ENCODE measurements at places on chromosomes 2 and 18.

DNA sequence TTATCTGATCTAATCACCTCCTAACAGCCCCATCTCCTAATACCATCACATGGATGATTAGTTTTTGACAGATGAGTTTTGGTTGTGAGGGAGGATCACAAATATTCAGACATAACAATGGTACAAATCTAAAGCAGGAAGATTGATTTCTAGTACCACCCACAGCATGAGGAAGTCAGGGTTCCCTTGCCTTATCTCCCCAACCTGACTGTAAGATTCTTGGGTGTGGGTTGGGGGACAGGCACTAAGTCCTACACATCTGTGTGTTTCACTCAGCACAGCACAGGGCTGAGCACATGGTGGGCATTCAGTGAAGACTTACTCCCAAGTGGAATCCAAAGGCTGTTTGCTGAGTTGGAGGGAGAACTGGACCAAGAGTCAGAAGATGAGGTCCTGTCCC is 93.8 kb upstream of the CXCR4 start:
- no peak for DNase-seq

GRCh38 chr18:55405893-55406406 is 182.0 kb downstream of the TCF4 start:
- DNase-seq, result peak; percentile 73

GRCh38 chr18:50454387-50454988 is 79.6 kb downstream of the SKA1 start:
- DNase-seq, result no peak

GRCh38 chr2:239831861-239832489 is 193.2 kb downstream of the NDUFA10 start:
- DNase-seq, result no peak

- peak; percentile 74 for DNase-seq
Observed at GRCh38 chr2:120441744-120442471, 96.0 kb downstream of the INHBB start.

DNA sequence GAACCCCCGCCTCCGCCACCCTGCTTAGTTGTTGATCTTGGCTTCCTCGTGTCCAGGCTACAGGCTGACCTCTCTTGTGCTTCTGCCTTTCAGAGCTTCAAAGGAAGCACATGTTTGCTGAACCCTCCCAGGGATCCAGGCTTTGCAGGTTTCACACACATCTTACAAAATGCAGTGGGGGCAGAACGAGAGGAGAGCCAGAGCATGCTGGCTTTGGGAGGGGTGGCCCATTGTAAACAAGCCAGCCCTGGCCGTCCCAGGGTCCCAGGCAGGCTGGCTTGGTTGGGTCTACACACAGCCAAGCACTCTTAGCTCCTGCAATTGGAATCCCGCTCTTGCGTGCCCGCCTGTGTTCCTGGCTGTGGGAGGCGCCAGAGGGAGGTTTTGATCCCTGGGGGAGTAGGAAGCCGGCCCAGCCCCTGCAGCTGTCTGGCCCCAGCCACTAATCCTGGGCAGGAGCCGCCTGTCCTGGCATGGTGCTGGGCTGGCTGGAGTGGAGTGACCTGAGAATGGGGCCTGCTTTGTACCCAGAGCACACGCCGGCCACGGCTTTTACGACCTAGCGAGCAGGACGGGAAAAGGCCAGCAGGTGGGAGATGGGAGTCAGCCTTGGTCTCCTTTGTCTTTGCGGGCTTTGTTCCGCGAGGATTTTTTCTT is 53.9 kb downstream of the SH3BP4 start:
- peak; percentile 78 for DNase-seq

GRCh38 chr18:57533868-57534510 is 52.5 kb downstream of the FECH start:
- DNase-seq, result no peak

DNA sequence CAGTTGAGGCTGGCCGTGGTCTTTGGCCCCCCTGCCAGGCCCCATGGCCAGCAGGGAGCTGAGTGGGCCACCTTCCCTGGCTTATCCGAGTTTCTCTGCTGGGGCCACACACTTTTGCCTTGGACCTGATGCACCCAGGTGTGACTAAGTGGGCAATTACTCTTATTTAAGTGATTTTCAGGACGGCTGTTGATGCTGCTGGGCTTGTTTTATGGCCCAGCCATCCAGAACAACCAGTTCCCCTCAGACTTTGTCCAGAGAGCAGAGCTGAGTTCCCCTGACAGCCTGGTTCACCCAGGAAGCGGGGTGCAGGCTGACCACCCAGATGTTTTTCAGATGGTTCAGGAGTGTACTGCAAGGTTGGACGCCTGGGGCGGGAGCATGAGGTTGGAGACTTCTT is 68.8 kb downstream of the GLI2 start:
- DNase-seq, result no peak

- no peak for DNase-seq
Observed at GRCh38 chr2:106062627-106063026, 131.5 kb downstream of the UXS1 start.

GRCh38 chr2:108910011-108910431 is 79.0 kb downstream of the EDAR start:
- DNase-seq, result no peak

GRCh38 chr2:41129988-41130387 is 678.1 kb upstream of the SLC8A1 start:
- no peak for DNase-seq

- DNase-seq, result no peak
Observed at GRCh38 chr2:157191186-157191585, 66.3 kb upstream of the GALNT5 start.

DNA sequence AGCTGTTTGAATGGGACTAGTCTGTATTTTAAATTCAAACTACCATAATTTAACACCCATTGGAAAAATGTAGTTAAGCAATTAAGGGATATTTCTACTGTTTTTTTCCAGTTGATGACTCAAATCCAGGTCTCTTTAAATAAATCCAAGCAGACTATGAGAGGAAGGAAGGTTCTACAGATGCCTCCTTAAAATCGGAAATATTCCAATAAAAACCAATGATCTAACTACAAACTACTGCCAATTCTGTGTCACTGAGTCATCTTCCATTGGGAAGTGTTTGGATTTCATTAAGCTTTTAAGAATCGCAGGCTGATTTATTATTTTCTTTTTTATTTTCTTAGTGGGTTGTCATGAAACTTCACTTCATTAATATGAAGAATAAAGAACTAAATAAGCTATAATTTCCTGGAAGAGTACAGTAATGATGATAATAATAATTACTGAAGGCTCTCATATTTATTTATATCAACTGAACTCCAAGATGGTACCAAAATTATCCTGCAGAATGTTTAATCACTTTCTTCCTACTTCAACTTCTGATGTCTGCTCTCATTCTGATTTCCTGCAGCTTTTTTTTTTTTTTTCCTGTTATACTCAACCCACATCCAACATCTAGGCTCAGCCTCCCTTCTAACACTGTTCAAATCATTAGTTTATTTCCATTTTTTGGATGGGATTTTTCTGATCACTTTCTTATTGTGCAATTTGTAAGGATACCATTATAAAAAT is 166.3 kb upstream of the FN1 start:
- DNase-seq, result no peak

GRCh38 chr18:49841236-49842217 is 28.2 kb upstream of the ACAA2 start:
- DNase-seq, result no peak

DNA sequence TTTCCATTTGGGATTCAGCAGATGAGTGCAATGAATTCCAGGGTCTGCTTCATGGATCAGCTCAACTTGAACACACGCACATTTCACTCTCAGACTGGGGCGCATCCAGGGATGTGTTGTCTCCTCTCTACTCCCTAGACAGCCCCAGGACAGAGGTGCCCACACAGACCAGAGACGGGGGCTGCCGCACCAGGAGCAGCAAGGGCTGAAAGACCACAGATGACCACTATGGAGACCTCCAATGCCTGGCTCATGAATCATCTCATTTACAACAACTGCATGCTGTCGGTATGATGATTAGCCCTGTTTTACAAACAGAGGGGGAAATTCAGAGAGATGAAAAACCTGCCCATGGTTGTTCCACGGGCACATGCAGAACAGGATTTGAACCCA is 63.1 kb downstream of the CYP26B1 start:
- DNase-seq, result no peak

- no peak for DNase-seq
Observed at GRCh38 chr18:58547864-58548263, 81.0 kb downstream of the ALPK2 start.

DNA sequence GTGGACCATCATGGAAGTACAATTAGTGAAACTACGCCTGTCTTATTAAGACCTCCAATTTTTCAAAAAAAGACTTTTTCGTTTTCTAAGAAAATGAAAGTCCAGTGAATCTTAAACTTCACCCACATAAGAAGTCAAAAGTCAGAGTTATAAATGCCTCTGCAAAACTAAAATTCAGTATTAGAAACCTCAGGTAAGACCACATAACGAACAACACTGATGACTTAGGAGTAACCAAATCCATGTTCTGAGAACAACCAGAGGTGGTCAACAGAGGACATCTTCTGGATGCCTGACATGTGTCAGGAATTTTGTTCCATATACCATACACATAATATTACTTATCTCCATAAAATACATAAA is 62.4 kb downstream of the RPL31 start:
- no peak for DNase-seq

GRCh38 chr2:146523196-146523595 is 1321.6 kb upstream of the ACVR2A start:
- no peak for DNase-seq

DNA sequence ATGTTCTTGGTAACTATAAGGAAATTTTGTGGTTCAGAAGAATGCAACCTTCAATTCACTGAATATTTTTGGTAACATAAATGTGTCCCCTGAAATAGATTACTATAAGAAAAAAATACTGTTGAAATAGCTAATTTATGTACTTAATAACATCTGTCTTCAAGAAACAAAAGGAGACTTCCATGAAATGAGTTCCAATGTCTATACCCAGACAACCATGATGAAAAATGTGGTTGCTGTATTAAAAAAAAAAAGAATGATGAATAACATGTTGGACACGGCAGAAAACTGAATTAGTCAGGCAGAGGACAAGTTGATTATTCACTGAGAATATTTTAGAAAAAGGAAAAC is 98.5 kb downstream of the TACR1 start:
- DNase-seq, result no peak

GRCh38 chr2:191352536-191352935 is 107.3 kb downstream of the MYO1B start:
- DNase-seq, result no peak

DNA sequence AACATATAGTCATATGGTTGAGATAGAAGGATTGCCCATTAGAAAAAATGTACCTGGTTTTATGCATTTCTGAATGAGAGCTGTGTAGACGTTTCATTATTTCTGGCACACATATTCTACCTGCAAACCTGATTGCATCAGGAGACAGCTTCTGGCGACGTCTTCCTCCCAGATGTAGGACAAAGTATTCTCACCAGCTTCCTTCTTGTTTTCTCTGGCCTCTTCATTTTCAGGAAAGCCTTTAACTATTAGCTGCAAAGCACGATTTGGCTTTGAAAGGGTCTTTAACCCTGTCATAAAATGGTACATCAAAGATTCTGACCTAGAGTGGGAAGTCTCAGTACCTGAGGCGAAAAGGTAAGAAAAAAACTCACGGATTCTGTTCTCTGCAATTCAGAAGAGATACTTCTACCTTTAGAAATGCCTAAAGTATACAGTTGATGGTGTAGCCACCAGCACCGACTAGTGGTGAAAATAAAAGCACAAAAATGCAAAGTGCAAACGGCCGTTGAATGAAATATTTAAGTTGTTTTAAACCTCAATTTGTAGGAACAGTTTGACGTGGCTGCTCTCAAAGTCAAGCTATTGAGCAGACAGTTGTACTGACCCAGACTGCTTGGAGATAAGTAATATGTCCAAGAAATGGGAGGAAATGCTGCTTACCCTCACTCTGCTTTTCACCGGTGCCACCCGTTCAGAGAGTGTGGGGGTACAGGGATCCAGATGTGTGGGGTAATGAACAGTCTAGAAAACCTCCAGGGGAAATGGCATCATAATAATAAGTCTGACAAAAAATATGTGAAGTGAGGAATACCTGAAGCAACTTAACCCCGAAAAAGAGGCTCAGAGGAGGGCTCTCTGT is 20.2 kb downstream of the IL18RAP start:
- no peak for DNase-seq
